PC-3 (cell line): ENCODE measurements at places on chromosomes 4 and X.
A peak's percentile ranks its signal among the peaks of the same experiment; 100 is the strongest.

DNA sequence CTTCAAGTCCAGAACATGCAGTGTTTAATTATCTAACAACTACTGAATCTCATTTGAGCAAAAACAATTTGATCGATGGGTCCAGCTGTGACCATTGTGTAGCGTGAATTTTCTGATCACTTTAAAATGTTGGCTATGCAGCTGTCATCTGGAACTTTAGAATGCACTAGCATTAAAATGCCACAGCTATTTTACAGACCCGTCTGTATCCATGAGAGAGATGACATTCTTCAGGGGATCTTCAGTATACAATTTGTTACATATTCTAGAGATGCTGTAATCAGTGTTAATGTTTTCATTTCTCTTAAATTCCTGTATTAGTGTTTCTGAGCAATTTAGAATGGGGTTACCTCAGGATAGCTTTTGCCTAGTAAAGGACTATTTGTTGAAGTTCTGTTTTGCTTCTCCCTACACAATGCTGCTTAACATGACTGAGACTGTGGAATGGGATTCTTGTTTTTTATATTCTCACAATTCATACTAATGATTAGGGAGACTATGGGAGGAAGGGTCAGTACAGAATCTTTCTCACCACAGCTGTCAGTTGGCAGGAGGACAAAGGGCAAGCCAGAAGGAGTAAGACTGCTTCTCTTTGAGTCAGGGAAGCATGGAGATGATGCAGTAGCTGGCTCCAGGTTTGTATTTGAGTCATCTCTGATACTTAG, 13.2 kb upstream of the CTSO start:
- DNase-seq = no peak

- no peak for DNase-seq
Measured at GRCh38 chr4:48212165-48212564, 57.5 kb downstream of the TEC start.

DNA sequence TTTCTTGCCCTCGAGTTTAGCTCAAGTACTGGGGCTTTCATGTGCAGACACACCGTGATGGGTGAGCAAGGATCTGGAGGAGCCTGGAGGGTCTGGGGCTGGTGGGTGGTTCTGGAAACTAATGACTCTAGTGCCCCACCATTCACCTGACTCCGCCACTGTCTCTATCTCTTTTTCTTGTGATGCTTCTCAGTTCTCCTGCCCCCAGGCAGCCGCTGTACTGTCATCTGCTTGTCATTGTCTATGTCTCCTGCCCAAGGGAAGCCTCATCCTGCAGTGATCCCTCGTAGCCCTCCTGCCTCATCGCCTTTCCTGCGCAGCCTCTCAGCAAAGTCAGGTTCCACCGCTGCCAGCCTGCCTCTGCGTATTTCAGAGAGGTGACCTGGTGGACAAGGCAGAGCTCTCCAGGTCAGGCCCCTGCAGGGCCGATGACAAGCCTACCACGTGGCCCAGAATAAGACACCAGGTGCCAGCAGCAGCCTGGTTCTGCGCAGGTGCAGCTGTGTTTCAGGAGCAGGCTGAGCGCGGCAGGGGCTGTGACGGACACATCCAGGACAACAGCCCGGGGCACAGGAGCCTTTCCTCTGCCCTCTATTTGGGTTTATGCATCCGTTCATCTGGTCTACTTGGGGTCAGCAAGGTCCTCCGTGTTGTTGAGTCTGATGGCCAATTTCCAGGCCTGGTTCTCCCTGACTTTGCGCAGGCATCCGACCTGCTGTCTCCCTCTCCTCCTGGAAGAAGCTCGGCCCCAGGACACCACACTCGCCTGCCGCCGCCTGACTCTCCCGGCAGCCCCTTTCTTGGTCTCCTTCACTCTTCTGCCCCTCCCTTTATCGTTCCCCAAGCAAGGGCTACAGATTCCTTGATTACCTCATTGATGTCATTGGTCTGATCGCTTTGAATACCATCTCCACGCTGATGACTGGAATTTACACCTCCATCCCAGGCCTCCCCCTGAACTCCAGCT, 30.9 kb upstream of the CDKN2AIP start:
- DNase-seq = no peak

GRCh38 chr4:28481565-28481964, 1620.9 kb downstream of the STIM2 start:
- peak; percentile 71 for DNase-seq

GRCh38 chr4:99945718-99946355, 581 bp downstream of the DNAJB14 start:
- DNase-seq = peak; percentile 15

DNA sequence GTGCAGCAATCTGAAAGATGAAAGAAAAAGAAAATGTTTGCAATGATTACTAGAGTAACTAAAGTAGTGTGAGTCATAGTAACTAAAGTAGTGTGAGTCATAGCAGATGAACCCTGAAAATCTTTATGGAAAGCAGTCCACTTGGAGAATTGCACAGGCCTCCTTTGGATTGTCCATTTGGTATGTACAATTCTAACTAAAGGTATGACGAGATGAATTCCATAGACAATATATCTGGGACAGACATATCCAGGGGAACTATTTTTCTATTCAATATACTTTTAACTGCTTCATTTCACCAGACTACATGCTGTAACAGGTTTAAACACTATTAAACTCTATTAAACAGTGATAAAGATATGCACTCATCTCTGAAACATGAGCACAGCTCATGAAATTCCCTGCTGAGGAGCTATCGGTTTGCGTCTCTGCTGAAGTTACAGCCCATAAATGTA, 798.7 kb downstream of the PCDH7 start:
- DNase-seq = peak; percentile 80

- DNase-seq = no peak
Measured at GRCh38 chrX:47285836-47286320, 53.1 kb downstream of the USP11 start.

DNA sequence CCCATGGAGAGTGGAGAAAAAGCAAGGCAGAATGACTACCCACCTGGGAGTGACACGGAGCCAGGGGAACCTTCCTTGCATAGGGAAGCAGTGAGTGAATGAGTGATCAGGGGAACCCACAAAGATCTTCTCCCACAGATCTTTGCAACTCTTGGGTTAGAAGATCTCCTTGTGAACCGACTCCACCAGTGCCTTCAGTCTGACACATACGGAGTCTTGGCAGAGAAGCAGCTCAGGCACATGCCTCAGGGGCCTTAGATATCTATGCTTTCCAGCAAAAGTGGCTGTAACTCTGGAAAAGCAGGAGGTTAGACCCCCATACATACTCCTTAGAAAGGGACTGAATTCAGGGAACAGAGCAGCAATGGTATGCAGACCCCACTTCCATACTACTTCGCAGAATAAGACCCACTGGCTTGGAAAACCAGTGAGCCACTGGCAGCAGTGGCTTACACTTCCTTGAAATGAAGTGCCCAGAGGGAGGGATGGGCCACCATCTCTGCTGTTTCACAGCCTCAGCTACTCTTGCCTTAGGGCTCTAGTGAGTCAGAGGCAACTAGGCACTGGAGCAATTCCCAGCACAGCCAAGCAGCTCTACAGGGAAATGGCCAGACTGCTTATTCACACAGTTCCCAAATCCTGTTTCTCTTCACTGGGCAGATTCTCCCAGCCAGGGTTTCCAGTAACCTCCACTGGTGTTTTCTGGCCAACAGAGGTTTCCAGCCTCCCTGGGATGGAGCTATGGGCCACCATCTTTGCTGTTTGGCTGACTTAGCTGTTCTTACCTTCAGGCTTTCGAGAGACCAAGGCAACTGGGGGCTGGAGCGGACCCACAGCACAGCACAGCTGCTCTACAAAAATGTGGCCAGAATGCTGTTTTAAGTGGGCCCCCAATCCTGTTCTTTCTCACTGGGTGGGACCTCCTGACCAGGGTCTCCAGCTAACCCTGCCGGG, 82.8 kb upstream of the TCEAL2 start:
- peak; percentile 1 for DNase-seq

DNA sequence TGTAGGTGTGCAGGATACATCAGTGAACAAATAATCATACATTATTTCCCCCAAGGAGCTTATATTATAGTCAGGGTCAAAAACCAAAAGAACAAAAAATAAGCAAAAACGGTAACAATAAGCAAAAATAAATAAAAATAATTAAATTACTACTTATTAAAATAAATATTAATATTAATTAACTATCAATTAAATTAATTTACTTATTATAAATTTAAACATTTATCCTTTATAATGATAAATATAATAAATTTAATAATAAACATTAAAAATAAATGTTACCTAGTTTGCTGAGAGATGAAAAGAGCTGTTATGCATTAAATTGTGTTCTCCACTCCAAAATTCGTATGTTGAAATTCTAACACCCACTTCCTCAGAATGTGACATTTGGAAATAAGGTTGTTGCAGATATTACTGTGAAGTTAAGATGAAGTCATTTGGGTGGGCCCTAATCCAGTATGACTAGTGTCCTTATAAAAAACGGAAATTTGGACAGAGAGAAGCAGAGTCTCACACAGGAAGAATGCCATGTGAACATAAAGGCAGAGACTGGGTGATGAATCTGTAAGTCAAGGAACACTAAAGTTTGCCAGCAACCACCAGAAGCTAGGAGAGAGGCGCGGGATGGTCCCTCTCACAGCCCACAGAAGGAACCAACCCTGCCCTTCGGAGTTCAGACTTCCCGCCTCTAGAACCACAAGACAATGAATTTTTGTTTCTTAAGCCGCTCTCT, 67.2 kb upstream of the IBSP start:
- DNase-seq = peak; percentile 10

GRCh38 chr4:45438047-45438446, 685.8 kb downstream of the GABRG1 start:
- no peak for DNase-seq

DNA sequence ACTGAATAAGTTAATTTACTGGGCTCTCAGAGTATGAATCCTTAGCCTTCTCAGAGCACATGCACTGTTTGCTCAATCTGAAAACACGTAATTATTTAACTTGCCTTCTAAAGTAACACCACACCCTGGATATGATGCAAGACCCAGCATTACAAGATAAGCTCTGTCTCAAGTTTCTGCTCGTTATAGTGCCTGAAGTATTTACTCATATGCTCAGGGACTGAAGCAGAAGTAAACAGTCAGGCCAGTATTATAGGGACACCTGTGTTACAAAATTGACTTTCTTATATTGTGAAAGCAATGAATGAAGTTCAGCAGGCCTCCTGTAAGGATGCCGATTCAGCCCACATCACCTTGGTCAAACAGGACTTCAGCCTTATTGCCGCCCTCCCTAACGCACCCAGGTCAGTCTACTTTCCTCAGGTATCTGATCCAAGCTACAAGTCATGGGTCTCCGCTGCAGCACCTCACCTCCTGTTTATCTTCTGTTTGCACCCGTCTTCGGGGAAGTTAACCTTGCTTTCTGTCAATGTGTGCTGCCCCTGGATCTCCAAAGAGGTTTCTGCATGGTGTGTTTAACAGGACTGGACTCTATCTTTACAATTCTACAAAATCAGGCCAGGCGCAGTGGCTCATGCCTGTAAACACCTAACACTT, 42.8 kb upstream of the KLF3 start:
- DNase-seq = peak; percentile 91

GRCh38 chrX:5474282-5474681, 754.4 kb downstream of the NLGN4X start:
- DNase-seq = peak; percentile 4

DNA sequence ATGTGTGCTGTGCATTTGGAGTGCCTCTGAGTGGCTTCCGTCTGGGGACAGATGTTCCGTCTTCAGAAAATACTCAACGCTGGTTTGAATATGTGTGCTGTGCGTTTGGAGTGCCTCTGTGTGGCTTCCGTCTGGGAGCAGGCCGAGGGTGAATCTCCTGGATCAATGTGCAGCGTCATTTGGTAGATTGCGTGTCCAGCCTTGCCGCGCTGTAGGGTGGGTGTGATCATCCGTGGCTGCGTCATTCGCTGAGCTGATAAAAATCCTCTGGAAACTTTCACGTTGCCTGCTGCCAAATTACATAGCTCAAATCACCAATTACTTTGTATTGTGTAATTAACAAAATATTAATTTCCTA, 12.1 kb downstream of the UVSSA start:
- DNase-seq = no peak

DNA sequence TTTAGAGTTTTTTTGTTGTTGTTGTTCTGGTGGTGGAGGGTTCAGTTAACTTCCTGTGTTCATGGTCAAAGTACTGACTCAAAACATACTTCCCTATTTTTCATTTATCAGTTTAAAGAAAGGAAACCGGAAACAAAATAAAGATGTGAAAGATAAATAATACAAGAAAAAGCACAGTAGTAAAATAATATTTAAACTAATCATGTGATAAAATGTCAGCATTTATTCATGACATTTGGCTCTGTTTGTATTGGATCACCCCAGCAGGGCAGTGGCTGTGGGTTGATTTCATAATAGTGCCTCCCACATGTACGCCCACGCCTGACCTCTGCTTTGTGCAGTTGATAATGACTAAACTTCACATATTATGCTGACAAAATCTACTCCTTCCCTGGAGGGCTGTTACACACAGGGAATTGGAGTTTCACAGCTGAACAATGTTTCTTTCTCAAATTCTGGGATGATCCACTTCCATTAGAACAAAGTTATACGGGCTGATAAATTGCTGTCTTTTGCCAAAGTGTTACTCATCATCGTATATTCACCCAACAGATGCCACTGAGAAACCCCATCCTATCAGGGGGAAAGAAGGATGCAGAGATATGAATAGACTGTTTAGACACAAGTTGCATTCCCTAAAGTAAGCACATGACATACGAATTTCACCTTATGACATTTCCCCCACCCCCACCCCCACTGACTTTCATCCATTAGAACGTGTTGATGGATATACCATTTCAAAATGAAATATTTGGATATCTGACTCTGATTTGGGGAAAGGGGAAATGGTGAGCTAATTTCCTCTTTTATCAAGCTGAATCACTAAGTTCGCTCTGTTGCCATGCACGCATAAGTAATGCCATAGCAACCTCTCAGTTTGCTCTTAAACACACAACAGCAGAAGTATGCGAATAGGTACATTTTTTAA, 48.3 kb downstream of the AMELX start:
- DNase-seq = peak; percentile 88

GRCh38 chrX:97030947-97031346, 147.2 kb downstream of the RPA4 start:
- no peak for DNase-seq

DNA sequence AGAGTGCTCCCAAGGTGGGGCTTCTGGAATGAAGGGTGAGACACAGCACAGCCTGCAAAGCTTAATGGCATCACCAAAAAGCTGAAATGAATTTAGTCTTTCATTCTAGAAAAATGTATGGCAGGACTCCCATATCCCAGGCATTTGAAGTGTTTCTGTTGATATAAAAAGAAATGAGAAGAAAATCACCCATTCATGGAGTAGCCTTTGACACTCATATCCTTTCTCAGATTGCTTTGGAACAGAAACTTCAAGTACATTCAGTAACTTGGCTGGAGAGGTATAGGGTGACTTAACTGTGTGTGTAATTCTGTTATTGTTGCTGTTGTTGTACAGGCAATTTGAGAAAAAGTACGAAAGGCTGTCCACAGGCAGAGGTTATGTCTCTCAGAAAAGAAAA, 35.3 kb downstream of the C4orf54 start:
- DNase-seq = no peak

DNA sequence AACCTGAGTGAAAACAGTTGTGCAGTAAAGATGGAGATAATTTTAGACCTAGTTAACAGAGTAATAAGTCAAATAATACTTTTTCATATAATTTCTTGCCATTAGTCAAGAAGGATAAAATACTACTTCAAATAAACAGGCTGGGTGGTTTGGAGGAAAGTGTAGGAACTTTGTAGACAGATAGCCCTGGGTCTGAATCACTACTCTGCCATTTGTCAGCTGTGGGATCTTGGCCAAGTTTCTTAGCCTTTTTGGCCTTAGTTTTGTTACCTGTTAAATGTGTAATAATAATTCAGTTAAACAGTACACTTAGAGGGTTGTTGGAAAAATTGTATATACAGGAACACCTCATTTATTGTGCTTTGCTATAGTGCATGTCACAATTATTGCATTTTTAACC, 163.7 kb downstream of the NPNT start:
- peak; percentile 22 for DNase-seq

- DNase-seq = no peak
Measured at GRCh38 chr4:98470831-98471230, 187.6 kb downstream of the TSPAN5 start.
